ENCODE measurements at places on chromosomes 6 and 20.

DNA sequence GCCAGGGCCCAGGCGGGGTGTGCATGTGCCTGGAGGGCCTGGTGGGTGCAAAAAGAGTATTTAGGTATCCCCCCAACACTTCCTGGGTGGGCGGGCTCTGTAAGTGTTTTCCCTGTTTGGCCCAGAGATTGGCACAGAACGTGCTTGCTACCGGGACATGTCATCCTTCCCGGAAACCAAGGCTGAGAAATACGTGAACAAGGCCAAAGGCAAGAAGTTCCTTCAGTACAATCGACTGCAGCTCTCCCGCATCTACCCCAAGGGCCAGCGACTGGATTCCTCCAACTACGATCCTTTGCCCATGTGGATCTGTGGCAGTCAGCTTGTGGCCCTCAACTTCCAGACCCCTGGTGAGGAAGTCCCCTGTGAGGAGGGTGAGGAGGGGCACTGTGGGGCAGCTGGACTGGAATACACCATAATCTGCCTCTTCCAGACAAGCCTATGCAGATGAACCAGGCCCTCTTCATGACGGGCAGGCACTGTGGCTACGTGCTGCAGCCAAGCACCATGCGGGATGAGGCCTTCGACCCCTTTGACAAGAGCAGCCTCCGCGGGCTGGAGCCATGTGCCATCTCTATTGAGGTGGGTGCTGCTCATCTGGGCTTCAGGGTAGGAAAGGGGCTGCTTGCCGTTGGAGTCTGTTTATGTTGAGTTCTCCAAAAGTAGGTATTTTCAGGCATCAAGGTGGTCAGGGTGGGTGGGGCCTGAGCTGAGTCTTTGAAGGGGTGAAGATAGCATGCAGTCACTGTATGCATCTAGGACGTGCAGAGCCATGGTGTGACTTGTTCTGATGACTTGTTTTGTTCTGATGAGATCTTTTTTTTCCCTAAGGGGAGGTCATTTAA is 35.2 kb downstream of the PLCG1 start:
- no peak for DNase-seq

- peak; percentile 91 for DNase-seq
Measured at GRCh38 chr6:117498159-117498558, 15.7 kb downstream of the DCBLD1 start.

- no peak for DNase-seq
Measured at GRCh38 chr20:53750827-53751619, 157.4 kb upstream of the ZNF217 start.

DNA sequence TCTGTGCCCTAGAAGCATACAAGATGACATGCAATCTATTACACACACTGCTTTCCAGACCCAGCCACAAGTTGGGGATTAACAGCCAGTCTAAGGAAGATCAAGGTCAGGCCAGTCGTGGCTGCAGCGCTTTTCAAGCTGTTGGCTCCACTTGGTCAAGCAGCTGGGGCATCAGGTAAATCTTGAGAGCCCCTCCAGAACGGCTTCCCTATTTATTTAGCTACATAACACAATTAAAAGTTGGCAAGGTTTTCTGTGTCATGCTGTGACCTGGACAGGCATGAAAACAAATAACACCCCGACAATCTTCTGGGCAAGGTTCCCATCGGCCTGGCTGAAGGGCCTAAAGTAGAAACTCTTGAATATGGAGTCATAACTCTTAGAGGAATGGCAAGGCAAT is 524.3 kb downstream of the PRKN start:
- DNase-seq, result no peak

DNA sequence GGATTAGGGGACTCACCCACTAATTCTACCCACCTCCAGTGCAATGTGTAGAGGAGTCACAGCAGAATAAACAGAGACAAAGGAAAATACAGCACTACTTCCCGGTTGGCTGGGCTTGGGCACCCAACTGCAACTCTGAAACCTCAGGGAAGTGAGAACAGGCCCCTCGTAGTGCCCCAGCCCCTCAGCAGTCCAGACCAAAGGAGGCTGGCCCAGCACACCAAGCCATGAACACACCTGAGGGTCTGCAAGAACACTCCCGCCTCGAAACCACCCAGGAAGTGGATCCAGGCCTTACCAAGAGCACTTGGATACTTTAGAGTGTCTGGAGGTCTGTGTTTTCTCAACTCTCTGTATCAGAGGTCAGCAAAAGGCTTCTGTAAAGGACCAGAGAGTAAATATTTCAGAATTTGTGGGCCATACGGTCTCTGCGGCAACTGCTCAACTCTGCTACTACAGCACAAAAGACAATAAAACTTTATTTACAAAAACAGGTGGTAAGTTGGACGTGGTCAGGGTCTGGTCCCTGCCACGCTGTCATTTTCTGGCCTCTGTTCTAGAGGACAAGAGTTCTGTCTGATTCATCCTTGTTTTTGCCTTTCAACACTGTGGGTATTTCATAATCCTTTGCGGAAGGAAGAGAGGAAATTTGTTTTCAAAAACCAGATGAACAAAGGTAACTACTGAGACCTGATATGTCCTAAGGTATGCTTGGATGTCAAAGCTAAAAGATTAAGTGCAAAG is 154.6 kb downstream of the PTPRT start:
- DNase-seq, result no peak
